Upper lobe of right lung (tissue), 1 donor: ENCODE measurements at places on chromosomes 6 and 20.

DNA sequence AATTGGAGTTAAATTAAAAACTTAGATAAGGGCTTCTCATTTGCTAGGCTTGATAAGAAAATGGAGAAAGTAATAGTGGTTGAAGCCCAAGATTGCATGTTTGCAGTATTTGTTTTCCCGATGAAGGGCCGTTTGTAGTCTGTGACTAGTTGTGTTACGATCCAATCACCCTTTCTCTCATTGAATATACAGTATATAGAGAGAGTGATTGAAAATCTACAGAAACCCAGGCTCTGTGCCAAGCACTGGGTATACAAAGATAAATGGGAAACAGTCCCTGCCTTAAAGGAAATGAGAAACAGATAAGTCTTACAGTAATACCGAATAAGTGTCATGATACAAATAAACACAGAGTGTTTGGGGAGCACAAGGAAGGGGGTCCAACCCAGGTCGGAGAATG lies 55.2 kb upstream of the CDKAL1 start:
- DNase-seq: no peak
- H3K27me3 ChIP-seq: no peaks in the 10 kb centered on the region
- no peak overlapping the region for H3K4me3 ChIP-seq
- H3K27ac ChIP-seq: no peak overlapping the region
- no peaks in the 10 kb centered on the region for H3K4me1 ChIP-seq

DNA sequence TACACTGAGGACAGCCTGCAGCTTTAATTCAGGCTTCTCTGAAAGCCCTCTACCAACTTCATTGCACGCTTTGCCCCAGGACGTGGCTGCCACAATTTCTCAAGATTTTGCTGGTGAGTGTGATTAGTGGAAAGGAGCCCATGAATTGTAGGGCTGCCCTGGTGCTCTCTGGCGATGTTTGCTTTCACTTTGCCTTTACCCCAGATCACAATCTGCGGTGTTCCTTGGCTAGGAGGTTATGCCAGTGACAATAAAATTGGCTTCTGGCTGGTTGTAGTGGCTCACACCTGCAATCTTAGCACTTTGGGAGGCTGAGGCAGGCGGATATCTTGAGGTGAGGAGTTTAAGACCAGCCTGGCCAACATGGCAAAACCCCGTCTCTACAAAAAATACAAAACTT lies 139.3 kb downstream of the FOXC1 start:
- H3K4me3 ChIP-seq: no peak overlapping the region
- H3K27me3 ChIP-seq: no peaks in the 10 kb centered on the region
- no peak overlapping the region for H3K27ac ChIP-seq
- no peak for DNase-seq

DNA sequence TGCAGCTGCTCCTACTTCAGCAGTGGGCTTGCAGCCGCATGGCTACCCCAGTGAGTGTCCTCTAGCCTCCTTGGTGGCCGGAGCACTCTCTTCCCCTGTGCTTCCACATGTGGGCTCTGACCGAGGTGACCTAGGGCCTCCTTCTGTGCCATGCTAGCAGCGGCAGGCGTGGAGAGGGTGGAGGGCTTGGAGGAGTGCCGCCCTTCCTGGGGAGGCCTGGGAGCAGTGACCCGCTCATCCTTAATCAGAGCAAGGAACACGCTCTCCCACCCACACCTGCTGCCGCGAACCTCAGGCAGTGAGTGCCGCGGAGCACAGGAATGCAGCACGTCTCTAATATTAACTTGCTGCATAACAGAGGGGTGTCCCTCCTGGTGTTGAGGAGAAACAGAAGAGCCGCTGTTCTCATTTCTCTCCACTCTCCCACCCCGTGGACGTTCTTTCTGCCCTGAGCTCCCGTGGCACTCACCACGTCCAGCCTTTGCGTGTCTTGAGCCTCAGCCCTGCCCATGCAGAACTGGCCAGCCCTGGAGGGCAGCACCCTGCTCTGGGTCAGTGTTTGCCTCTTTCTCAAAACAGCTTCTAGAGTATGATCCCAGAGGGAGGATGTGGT lies 31.9 kb downstream of the DUSP22 start:
- DNase-seq: peak; percentile 66
- peaks cover 15% of the 10 kb centered on the region for H3K4me1 ChIP-seq
- no peaks in the 10 kb centered on the region for H3K36me3 ChIP-seq
- H3K4me3 ChIP-seq: no peak overlapping the region
- no peak overlapping the region for H3K27ac ChIP-seq
- H3K27me3 ChIP-seq: no peaks in the 10 kb centered on the region

DNA sequence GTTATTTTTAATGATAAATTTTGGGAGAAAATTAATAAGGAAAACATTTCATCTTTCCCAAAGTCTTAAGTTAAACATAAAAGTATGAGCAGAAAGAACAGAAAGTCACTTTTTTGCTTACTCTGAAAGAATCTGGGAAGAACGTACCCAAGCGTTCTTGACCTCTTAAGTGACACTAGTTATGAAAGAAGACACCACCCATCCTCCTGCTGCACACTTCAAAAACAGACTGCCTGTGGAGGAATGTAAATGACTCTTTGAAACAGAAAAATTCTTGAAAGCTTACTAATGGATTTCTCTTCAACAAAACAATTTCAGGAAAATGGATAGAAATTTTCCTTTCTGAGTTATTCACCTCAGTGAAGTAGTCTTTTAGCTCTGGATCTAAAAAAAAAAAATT lies 227.7 kb downstream of the MEI4 start:
- no peaks in the 10 kb centered on the region for H3K4me1 ChIP-seq
- H3K27me3 ChIP-seq: no peaks in the 10 kb centered on the region
- H3K27ac ChIP-seq: no peak overlapping the region
- H3K4me3 ChIP-seq: no peak overlapping the region
- H3K36me3 ChIP-seq: no peaks in the 10 kb centered on the region
- no peak for DNase-seq

GRCh38 chr6:137894779-137895385 lies 27.8 kb downstream of the TNFAIP3 start:
- no peaks in the 10 kb centered on the region for H3K27me3 ChIP-seq
- no peaks in the 10 kb centered on the region for H3K4me1 ChIP-seq
- DNase-seq: no peak
- H3K4me3 ChIP-seq: no peak overlapping the region
- no peak overlapping the region for H3K27ac ChIP-seq
- no peaks in the 10 kb centered on the region for H3K36me3 ChIP-seq

- H3K27ac ChIP-seq: no peak overlapping the region
- no peak overlapping the region for H3K4me3 ChIP-seq
- no peaks in the 10 kb centered on the region for H3K36me3 ChIP-seq
- no peaks in the 10 kb centered on the region for H3K4me1 ChIP-seq
Measured at GRCh38 chr6:5379647-5380242, 118.4 kb downstream of the FARS2 start.

DNA sequence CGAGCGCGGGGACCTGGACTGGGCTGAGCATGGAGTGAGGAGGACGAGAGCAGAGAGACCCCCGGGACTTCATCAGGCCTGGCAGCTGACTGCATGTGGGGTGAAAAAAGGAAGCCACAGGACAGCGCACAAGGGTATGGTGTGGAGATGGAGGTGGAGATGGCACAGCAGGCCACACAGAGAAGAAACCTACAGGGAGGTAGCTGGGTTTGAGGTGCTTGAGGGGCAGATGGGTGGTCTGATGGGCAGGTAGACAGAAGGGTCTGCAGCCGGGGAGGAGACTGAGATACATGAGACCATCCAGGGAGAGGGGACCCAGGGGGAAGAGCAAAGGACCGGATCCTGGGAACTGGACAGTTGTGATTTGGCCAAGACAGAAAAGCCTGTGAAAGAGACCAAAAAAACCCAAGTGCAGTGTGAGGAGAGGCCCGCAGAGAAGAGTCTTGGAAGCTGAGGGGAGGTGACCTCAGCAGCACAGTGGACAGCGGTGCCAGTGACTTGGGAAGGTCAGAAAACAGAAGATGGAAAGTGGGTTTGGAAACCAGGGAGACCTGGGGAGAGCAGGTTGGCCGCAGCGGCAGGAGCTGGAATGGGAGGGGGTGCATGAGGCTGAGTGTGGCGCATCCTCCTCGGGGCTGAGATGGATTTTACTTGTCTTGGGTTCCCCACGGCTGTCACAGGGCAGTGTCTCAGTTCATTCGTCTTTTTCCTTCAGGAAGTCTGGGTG lies 5.5 kb downstream of the HLA-DPB1 start:
- peaks cover 27% of the 10 kb centered on the region for H3K36me3 ChIP-seq
- peaks cover 19% of the 10 kb centered on the region for H3K4me1 ChIP-seq
- no peaks in the 10 kb centered on the region for H3K27me3 ChIP-seq
- H3K4me3 ChIP-seq: peak overlapping the region; percentile 45
- DNase-seq: no peak

- peaks cover 15% of the 10 kb centered on the region for H3K4me1 ChIP-seq
- no peak overlapping the region for H3K4me3 ChIP-seq
- no peaks in the 10 kb centered on the region for H3K36me3 ChIP-seq
Measured at GRCh38 chr6:128487055-128487454, 33.3 kb downstream of the PTPRK start.

GRCh38 chr6:1604158-1605003 lies 5.3 kb upstream of the FOXC1 start:
- H3K36me3 ChIP-seq: no peaks in the 10 kb centered on the region
- peak; percentile 84 for DNase-seq
- H3K4me1 ChIP-seq: peaks cover 16% of the 10 kb centered on the region
- peak overlapping the region; percentile 42 for H3K4me3 ChIP-seq
- no peak overlapping the region for H3K27ac ChIP-seq

- no peaks in the 10 kb centered on the region for H3K27me3 ChIP-seq
- H3K36me3 ChIP-seq: no peaks in the 10 kb centered on the region
- no peak overlapping the region for H3K27ac ChIP-seq
Measured at GRCh38 chr20:13298692-13299373, 77.8 kb downstream of the ISM1 start.

DNA sequence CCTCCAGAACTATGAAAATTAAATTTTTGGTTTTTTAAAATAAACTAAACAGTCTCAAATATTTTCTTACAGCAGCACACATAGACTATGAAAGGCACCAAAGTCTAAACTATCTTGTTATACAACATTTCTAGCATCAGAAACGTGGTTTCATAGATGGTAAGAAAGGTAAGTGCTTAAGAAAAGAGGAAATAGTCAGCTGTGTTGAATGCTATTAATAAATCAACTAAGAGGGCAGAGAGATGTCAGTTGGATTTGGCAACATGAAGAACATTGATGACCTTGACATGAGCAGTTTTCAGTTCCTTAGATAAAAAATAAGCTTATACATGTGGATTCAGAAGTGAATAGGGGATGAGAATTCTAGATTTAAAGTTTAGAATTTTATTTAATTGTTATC lies 113.6 kb downstream of the RFX6 start:
- H3K4me3 ChIP-seq: no peak overlapping the region
- DNase-seq: no peak
- no peaks in the 10 kb centered on the region for H3K27me3 ChIP-seq

DNA sequence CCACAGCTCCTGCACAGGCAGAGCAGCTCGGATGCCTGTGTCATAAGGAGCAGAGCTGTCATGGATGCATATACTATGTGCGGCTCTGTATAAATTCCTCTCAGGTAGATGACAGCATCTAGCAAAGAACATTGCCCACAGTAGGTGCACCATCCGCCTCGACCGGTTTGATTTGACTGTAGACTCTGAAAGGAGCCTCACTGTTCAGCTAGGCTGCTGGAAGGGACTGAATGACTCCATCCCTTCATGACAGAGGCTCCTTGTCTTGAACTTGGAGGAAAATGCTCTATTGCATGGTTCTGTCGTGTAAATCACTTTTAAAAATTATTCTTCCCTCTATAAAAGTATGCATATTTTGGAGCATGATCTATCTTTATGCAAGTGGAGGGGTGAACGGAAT lies 128.8 kb upstream of the QKI start:
- no peaks in the 10 kb centered on the region for H3K4me1 ChIP-seq
- H3K4me3 ChIP-seq: no peak overlapping the region
- no peaks in the 10 kb centered on the region for H3K36me3 ChIP-seq
- no peak for DNase-seq
- no peaks in the 10 kb centered on the region for H3K27me3 ChIP-seq

- no peak overlapping the region for H3K4me3 ChIP-seq
- H3K27me3 ChIP-seq: no peaks in the 10 kb centered on the region
- DNase-seq: no peak
- H3K4me1 ChIP-seq: no peaks in the 10 kb centered on the region
- no peak overlapping the region for H3K27ac ChIP-seq
Measured at GRCh38 chr6:6362056-6362840, 41.8 kb upstream of the F13A1 start.

GRCh38 chr6:17596085-17596484 lies 4.0 kb upstream of the FAM8A1 start:
- H3K4me3 ChIP-seq: no peak overlapping the region
- H3K27me3 ChIP-seq: no peaks in the 10 kb centered on the region
- DNase-seq: no peak

GRCh38 chr6:1313767-1314503 lies 2.0 kb downstream of the FOXQ1 start:
- peak; percentile 86 for DNase-seq
- H3K27ac ChIP-seq: peak overlapping the region; percentile 32

DNA sequence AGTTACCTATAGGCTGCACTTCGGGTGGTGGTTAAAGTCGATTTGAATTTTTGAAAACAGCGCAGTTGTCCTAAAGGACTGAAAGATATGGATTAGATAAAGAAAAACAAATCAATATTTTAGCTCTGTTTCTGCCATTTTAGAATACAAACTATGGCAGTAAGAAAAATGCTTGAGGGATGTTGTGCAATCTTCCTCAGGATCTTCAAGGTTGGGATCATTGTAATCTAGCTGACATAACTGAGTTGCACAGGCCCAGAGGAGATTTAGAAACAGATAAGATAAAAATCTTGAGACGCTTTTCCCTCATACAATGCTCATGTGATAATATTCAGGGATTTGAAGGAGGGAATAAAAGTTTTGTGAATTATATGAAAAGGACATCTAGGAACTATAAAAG lies 926 bp downstream of the PEX3 start:
- peak overlapping the region; percentile 63 for H3K4me3 ChIP-seq
- H3K27me3 ChIP-seq: no peaks in the 10 kb centered on the region
- H3K27ac ChIP-seq: peak overlapping the region; percentile 56
- H3K4me1 ChIP-seq: peaks cover 15% of the 10 kb centered on the region

- no peaks in the 10 kb centered on the region for H3K4me1 ChIP-seq
- no peaks in the 10 kb centered on the region for H3K27me3 ChIP-seq
- H3K36me3 ChIP-seq: no peaks in the 10 kb centered on the region
- H3K4me3 ChIP-seq: no peak overlapping the region
- no peak overlapping the region for H3K27ac ChIP-seq
- no peak for DNase-seq
Measured at GRCh38 chr6:79841577-79842375, 105.6 kb downstream of the ELOVL4 start.

DNA sequence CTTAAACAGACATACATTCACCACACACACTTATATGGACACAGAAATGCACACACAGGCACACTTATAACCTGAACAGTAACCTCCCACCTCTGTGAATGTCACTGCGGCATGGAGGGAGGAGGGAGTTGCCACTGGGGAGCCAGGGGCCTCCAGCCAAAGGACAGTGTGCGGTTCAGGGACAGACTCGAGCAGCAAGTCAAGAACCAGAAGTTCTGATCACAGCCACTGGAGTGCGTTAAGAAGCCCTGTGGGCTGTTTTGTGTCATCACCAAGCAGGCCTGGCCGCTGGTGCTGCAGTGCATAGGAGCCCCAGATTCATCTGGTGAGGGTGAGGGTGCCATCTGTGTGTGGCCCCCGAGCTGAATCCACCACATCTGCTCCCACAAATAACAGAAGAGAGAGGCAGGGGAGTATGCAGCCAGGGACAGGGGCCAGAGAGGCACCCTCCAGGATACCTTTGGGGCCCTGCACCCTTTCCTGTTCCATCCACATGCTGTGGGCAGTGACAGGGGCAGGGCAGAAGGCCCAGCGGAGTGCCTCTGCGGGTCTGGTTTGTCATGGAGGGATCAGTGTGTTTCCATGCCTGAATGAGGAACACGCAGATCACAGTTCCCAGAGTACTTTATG lies 20.3 kb downstream of the SYNDIG1 start:
- no peaks in the 10 kb centered on the region for H3K4me1 ChIP-seq
- no peak overlapping the region for H3K4me3 ChIP-seq
- DNase-seq: no peak
- H3K27ac ChIP-seq: no peak overlapping the region
- H3K27me3 ChIP-seq: no peaks in the 10 kb centered on the region
